ENCODE measurements at places on chromosomes 1 and 21.

DNA sequence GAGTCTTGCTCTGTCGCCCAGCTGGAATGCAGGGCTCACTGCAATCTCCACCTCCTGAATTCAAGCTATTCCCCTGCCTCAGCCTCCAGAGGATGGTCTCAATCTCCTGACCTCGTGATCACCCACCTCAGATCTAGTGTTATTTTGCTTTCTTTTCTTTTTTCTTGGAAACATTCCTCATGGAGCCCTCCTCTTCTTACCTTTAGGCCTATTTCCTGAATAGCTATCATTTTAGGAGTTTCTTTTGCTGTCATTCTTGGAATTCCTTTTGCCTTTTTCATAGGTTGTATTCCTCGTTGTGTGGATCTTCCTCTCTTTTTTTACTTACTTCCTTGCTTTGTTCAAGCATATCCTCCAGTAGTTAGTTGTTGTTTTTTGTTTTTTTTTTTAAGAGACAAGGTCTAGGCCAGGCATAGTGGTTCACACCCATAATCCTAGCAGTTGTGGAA, 173.8 kb downstream of the RASAL2 start:
- DNase-seq: no peak

- no peak for DNase-seq
These were observed 130.8 kb downstream of the BEND5 start for GRCh38 chr1:48645883-48646282.

- no peak for DNase-seq
These were observed 615 bp upstream of the MRPS15 start for GRCh38 chr1:36464605-36465393.

DNA sequence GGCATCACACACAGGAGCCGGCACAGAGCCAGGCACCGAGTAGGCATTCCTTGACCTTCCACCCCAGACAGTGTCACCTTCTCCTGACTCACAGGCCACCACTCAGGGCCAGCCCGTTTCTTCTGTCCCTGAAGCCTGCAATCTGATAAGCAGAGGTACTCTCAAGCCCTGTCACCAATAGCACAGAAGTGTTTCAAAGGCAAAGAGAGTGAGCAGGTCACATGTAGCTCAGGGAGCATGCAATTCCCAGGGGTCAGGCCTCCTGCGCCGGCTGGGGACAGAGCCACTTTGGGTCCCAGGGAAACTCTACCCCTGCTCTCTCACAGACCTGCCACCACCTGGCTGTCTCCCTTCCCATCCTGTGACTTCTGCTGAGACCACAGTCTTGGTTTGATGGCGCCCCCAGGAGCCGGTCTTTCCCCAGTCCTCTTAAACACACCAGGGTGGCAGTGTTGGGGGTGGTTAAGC, 13.2 kb downstream of the CAPN9 start:
- DNase-seq: no peak

DNA sequence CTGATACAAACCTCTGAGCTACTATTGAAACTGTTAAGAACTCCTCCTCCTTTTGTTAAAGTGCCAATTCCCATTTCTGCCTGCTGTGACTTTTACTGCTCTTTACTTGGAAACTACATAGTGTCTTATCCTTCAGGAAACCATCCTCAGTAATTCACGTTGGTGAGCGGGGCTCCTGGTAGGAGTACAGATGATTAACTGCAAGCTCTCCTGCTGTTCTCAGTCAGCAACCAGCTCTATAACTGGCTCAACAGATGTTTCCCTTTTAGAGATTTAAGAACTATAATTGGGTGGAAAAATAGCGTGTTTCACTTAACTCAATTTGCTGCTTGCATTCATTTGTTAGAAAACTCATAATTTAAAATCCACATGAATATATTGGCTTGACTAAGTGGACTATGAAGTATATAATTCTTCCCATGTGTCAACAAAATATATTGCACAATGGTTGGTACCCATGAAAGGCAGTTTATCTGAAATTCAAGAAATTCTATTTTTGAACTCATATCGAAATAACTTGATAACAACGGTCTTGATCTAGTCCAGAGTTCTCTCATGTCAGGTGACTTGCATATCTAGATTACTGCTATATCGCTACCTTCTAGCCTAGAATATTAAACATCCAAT, 574.0 kb downstream of the KCNT2 start:
- DNase-seq: no peak

DNA sequence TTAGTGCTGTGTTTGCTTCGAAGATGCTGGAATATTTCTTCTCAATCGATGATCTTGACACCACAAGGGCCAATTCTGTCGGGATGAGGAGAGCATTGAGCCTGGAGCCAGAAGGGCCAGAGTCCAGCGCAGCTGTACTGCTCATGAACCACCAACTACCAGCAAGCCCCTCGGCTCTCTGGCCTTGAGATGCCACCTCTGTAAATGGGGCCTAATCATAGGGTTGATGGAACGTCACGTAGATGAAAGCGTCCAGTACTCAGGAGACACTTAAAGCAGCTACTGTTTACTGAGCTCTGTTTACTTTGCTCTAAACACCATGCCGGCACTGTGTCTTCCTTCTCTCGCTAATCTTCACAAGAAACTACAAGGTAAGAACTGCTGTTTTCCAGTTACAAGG, 26.3 kb downstream of the CCDC185 start:
- no peak for DNase-seq

DNA sequence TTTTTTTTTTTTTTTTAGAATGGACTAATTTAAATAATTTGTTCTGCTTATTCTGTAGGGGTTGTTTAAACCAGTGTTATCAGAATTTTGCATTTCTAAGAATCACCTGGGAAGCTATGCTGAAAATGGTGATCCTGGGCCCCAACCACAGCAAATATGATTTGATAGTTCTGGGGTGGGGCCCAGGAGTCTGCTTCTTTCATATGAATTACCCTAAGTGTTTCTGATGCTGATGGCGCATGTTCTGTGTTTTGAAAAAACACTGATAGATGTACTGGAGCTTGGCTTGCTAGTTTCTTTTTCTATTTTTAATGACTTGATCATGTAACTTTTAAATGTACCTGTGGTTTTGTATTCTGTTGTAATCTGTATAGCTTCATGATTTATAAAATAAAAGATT, 89.3 kb downstream of the CDC14A start:
- no peak for DNase-seq

DNA sequence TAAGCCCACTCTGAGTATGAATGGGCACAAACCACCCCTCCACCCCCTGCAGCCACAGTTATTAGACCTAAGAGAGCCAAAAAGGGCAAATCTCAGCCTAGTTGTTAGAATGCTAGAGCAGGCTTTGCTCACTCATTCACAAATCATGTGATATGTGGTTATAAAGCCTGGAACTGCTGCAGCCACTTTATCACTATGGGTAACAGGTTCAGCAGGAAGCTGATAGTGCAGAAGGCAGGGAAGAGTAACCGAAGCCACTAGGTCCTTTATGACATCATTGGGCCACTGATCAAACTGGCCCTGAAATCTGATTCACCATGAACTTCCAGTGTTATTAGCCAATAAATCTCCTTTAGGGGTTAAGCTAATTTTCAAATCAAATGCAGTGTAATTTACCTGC, 134.7 kb downstream of the GRIK1 start:
- no peak for DNase-seq

- DNase-seq: no peak
These were observed 69.6 kb downstream of the OLFML2B start for GRCh38 chr1:161954050-161954449.

GRCh38 chr1:209107535-209107934, 476.0 kb upstream of the CAMK1G start:
- no peak for DNase-seq

- DNase-seq: no peak
These were observed at the start of gene SMCP for GRCh38 chr1:152878042-152878441. Gene SMCP, plus strand, starts transcription at chr1:152878322. Its CDS starts 6,101 bp downstream, at chr1:152884423.

DNA sequence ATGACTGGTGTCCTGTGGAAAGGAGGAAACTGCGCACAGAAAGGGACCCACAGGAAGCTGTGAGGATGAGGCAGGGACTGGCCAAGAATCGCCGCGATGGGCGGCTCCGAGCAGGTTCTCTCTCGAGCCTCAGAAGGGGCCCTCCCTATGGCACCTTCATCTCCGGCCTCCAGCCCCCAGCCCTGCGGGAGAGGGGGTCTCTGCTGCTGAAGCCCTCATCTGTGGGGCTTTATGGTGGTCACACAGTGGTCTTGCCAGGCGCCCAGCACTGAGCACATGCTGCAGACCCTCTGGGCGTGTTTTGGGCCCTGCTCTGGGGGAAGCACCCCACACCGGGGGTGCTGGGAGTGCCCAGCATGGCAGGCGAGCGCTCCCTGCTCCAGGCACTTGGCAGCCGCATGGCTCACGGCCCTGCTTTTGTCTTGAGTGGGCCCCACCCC, 86.6 kb upstream of the ACTRT2 start:
- DNase-seq: no peak

- DNase-seq: no peak
These were observed 5.7 kb upstream of the SLC1A7 start for GRCh38 chr1:53148123-53148522.

GRCh38 chr1:204213668-204214662, at the start of gene GOLT1A:
Gene GOLT1A, minus strand, starts transcription at chr1:204213988. Its CDS starts 82 bp downstream, at chr1:204213906.
- DNase-seq: peak; percentile 55

GRCh38 chr1:244461245-244462071, at the start of gene CATSPERE:
Gene CATSPERE, plus strand, starts transcription at chr1:244461273. Its CDS starts 157 bp downstream, at chr1:244461430.
- DNase-seq: peak; percentile 79

GRCh38 chr1:100404821-100405220, 52.5 kb downstream of the CDC14A start:
- no peak for DNase-seq

GRCh38 chr1:107555578-107555977, 409.4 kb downstream of the VAV3 start:
- no peak for DNase-seq

- no peak for DNase-seq
These were observed 62.9 kb downstream of the PPP1R12B start for GRCh38 chr1:202411422-202411821.

- no peak for DNase-seq
These were observed 9.4 kb downstream of the LAPTM5 start for GRCh38 chr1:30748098-30748698.

- no peak for DNase-seq
These were observed 39.4 kb downstream of the C1orf21 start for GRCh38 chr1:184426278-184426674.

GRCh38 chr1:192038567-192038966, 119.7 kb upstream of the RGS18 start:
- DNase-seq: no peak

- no peak for DNase-seq
These were observed 25.3 kb downstream of the YARS1 start for GRCh38 chr1:32791881-32792280.

DNA sequence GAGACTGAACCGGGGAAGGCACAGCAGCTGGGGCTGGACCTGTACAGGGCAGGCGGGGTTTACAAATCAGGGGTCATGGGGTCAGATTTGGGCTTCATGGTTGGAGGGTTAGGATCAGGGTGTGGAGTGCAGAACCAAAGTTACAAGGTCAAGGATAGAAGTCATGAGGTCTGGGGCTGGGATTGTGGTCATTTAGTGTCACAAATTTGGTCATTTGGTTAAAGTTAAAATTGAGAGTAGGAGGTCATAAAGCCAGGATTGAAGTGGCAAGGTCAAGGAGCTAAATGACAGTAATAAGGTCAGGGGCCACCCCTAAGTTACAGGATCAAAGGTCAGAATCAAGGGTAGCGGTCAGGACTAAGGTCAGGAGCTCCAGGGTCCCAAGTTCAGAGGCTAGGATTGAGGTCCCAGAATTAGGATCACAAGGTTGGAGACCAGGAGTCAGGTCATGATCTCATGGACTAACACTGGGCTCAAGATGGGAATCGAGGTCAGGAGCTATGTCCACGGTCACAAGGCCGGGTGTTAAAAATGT, 20.4 kb downstream of the SERINC2 start:
- no peak for DNase-seq
